ENCODE measurements at places on chromosomes 3 and 15.
A peak's percentile ranks its signal among the peaks of the same experiment; 100 is the strongest.

DNA sequence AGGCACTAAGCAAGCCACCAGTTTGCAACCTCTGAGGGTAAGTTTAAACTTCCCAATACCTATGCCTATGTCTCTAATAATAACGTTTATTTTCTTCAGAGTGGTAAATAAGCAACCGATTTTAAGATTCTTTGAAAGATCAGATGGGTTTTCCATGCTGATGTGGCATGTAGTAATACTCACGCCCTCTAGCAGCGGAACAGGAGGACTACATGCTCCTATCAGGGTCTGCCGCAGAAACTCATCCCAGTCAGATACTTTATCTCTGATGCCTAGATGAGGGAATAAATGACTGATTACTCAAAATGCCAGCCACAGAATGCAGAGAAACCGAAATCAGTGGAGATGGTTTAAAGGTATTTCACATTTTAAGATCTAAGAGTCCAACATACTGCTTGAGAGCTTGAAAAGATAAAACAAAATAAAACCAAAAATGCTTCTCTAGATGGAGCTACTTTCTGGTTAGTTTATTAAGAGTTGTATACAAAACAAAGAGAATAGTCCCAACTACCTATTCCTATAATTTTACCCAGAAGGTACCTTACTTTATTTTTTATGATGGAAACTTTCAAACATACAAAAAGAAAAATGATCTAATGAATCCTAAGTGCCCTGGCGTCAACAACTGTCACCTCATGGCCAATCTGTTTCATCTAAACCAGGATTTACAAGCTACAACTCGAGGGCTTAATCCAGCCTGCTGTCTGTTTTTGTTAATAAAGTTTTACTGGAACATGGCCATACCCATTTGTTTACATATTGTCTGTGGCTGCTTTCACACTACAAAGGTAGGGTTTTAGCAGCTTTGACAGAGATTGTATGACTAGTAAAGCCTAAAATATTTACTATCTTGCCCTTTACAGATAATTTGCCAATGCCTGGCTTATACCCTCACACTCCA lies 37.5 kb upstream of the STIMATE start:
- DNase-seq: peak; percentile 1

DNA sequence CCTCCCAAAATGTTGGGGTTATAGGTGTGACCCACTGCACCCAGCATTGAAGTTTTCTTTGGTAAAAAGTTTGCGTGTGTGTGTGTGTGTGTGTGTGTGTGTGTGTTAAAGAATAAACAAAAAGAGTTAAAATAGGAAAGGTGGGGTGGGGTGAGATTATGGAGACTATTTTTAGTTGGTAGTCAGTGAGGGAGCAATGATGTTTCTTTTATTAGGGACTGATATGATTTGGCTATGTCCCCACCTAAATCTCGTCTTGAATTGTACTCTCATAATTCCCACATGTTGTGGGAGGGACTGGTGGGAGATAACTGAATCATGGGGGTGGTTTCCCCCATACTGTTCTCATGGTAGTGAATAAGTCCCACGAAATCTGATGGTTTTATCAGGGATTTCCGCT lies 92.2 kb downstream of the CGNL1 start:
- no peak for DNase-seq

GRCh38 chr3:134315286-134316106 lies 58.8 kb downstream of the AMOTL2 start:
- DNase-seq: no peak

- no peak for DNase-seq
Observed at GRCh38 chr3:133289322-133289721, 110.5 kb upstream of the BFSP2 start.

- no peak for DNase-seq
Observed at GRCh38 chr3:127801731-127802313, 20.5 kb downstream of the MGLL start.

GRCh38 chr15:40060236-40060961 lies 21.4 kb upstream of the SRP14 start:
- no peak for DNase-seq

GRCh38 chr15:45435124-45435903 lies 57.0 kb upstream of the GATM start:
- no peak for DNase-seq

- DNase-seq: no peak
Observed at GRCh38 chr15:58924327-58924726, 9.2 kb downstream of the SLTM start.

DNA sequence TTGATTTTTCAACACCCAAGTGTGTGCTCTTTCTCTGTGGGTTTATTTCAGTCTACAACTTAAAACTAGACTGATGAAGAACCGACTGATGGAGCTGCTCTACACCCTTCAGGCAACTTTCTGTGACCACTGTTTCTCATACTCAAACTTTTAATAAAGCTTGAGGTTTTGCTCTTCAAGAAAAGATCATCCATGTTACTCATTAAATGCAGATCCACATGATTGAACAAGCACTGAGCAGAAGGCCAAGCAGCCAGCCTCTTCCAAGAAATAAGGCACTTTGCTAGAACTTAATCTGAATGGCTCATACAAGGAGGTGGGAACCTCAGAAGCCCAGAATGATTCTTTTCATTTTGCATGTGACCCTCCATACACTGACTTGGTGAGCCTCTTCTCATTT lies 8.7 kb downstream of the SLC27A2 start:
- no peak for DNase-seq
